ENCODE measurements at places on chromosomes 3 and 15. TPM values are rescaled to one million over a fixed set of nuclear protein-coding genes. Genes with fewer than 3 reads are reported as not detected.

DNA sequence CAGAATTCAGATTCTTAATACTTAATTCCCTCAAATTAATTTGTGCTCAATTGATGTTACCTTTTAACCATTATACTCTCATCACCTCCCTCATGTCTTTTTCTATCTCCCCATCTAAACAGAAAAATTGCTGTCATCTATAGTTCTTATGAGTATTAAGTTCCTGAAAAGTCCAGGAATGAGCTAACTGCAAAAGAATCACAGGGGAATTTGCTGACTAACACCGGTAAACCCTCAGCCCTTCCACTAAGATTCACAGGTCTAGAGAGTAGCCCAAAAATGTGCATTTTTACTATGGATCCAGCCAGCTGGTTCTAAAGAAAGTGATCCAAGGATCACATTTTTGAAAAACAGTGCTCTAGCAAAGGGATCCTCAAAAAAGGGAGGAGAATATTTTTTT is 67.0 kb downstream of the SETD2 start:
- H3K36me3 ChIP-seq = peaks cover 22% of the 10 kb centered on the region
- no peaks in the 10 kb centered on the region for H3K27me3 ChIP-seq
- H3K4me1 ChIP-seq = no peaks in the 10 kb centered on the region
- no peak for DNase-seq
- H3K4me3 ChIP-seq = no peak overlapping the region
- no peak overlapping the region for H3K27ac ChIP-seq

LARP6 gene
- total RNA-seq = not detected

KCNMB2 gene
- not detected for total RNA-seq

- no peaks in the 10 kb centered on the region for H3K27me3 ChIP-seq
- peaks cover 19% of the 10 kb centered on the region for H3K36me3 ChIP-seq
- peak overlapping the region; percentile 97 for H3K4me3 ChIP-seq
- H3K4me1 ChIP-seq = peaks cover 54% of the 10 kb centered on the region
- no peak for DNase-seq
These were observed 901 bp downstream of the ICE2 start for GRCh38 chr15:60477916-60478565.

TOP2B gene
- total RNA-seq = 135 TPM

DNA sequence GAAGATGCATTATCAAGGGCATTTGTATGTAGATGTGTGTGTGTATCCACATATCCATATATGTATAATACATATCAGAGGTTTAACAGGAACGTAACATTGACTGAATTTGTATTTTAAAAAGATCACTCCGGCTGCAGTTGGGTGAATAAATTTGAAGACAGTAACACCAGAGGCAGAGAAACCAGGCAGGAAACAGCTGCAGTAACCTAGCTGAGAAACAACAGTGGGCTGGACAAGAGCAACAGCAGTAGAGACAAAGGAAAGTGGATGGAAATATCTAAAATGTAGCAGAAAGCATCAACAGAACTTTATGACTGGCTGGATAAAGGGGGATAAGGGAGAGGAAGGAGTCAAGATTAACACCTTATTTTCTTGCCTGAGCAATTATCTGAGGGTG is 68.3 kb upstream of the SETMAR start:
- H3K27me3 ChIP-seq = peaks cover 2% of the 10 kb centered on the region
- H3K27ac ChIP-seq = no peak overlapping the region
- H3K4me3 ChIP-seq = no peak overlapping the region
- no peaks in the 10 kb centered on the region for H3K4me1 ChIP-seq
- DNase-seq = no peak

FBXL22 gene
- total RNA-seq = 0.83 TPM

GOLGA8H gene
- not detected for total RNA-seq

- H3K27ac ChIP-seq = peak overlapping the region; percentile 15
- DNase-seq = no peak
- H3K4me1 ChIP-seq = peaks cover 42% of the 10 kb centered on the region
- peaks cover 27% of the 10 kb centered on the region for H3K27me3 ChIP-seq
- peak overlapping the region; percentile 80 for H3K4me3 ChIP-seq
These were observed 911 bp downstream of the CCRL2 start for GRCh38 chr3:46407970-46408369.

- H3K27ac ChIP-seq = no peak overlapping the region
- H3K4me3 ChIP-seq = no peak overlapping the region
- no peaks in the 10 kb centered on the region for H3K36me3 ChIP-seq
- H3K4me1 ChIP-seq = peaks cover 6% of the 10 kb centered on the region
These were observed 115.0 kb downstream of the STAG1 start for GRCh38 chr3:136637176-136637575.

SKIC8 gene
- total RNA-seq = 57.3 TPM

- no peak within 1 kb of the TSS for H3K4me3 ChIP-seq
- H3K36me3 ChIP-seq = no peaks in the 10 kb centered on the region
- H3K4me1 ChIP-seq = peaks cover 41% of the 10 kb centered on the region
- no peak for DNase-seq
- H3K27ac ChIP-seq = no peak within 1 kb of the TSS
- H3K27me3 ChIP-seq = no peaks in the 10 kb centered on the region
These were observed at the start of gene SH2D7 for GRCh38 chr15:78092261-78093041. TSS of gene SH2D7 (plus strand) at chr15:78092561. CDS start at chr15:78092585, 24 bp downstream.

CLDN18 gene
- not detected for total RNA-seq

GRCh38 chr3:126134219-126134975 is 46.0 kb downstream of the ALDH1L1 start:
- H3K27me3 ChIP-seq = peaks cover 5% of the 10 kb centered on the region
- no peak overlapping the region for H3K27ac ChIP-seq
- H3K36me3 ChIP-seq = no peaks in the 10 kb centered on the region
- H3K4me3 ChIP-seq = no peak overlapping the region
- H3K4me1 ChIP-seq = no peaks in the 10 kb centered on the region

DNA sequence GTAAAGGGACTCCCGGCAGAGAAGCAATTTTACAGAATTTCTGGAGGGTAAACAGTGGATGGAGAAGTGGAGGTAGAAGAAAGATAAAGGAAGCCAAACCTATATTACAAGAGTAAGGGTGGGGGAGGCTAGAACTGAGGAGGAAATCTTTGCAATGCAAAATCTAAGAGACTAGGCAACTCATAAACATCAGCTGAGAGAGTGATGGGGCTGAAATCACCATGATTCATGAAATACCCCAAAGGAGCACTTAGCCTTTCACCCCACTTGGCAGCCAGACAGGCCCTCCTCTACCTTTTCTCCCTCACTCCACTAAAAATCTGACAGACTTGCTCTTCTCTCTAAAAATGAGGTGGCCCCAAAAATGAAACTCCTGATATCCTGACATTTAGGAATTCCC is 19.5 kb upstream of the ZBTB38 start:
- peaks cover 10% of the 10 kb centered on the region for H3K27me3 ChIP-seq
- H3K4me1 ChIP-seq = no peaks in the 10 kb centered on the region
- no peak for DNase-seq
- no peak overlapping the region for H3K4me3 ChIP-seq
- H3K27ac ChIP-seq = no peak overlapping the region
- peaks cover 1% of the 10 kb centered on the region for H3K36me3 ChIP-seq

DNA sequence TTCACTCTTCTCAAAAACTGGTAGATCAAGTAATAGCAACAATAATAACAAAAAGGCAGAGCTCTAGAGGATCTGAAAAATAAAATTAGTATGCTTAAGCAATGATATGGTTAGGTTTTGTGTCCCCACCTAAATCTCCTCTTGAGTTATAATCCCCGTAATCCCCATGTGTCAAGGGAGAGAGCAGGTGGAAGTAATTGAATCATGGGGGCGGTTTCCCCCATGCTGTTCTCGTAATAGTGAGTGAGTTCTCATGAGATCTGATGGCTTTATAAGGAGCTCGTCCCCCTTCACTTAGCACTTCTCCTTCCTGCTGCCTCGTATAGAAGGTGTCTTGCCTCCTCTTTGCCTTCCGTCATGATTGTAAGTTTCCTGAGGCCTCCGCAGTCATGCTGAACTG is 60.2 kb upstream of the ABHD2 start:
- H3K4me1 ChIP-seq = no peaks in the 10 kb centered on the region
- H3K27me3 ChIP-seq = peaks cover 11% of the 10 kb centered on the region
- no peak for DNase-seq

- no peak overlapping the region for H3K27ac ChIP-seq
- H3K4me3 ChIP-seq = no peak overlapping the region
- no peak for DNase-seq
These were observed 173.3 kb downstream of the TMEM108 start for GRCh38 chr3:133211449-133211848.

- no peak for DNase-seq
- no peaks in the 10 kb centered on the region for H3K36me3 ChIP-seq
- H3K27ac ChIP-seq = no peak overlapping the region
- H3K4me1 ChIP-seq = no peaks in the 10 kb centered on the region
- H3K27me3 ChIP-seq = peaks cover 30% of the 10 kb centered on the region
- H3K4me3 ChIP-seq = no peak overlapping the region
These were observed 13.1 kb upstream of the CP start for GRCh38 chr3:149234671-149235245.

DNA sequence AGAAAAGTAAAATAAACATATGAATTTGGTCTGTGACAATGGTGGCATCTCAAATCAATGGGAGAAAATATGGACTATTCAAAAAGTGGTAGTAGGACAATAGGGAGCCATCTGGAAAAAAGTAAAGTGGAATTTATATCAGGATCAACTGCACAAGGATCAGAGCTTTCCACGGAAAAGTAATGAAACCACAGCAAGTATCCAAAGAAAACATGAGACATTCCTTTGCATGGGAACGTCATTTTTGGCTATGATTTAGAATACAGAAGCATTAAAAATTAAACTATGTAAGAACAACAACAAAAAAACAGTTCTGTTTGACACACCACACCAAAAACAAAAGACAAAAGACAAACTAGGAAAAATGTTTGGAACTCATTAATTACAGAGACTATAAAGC is 18.7 kb downstream of the CRBN start:
- no peaks in the 10 kb centered on the region for H3K27me3 ChIP-seq
- H3K36me3 ChIP-seq = peaks cover 55% of the 10 kb centered on the region
- H3K4me1 ChIP-seq = no peaks in the 10 kb centered on the region
- DNase-seq = no peak

DNA sequence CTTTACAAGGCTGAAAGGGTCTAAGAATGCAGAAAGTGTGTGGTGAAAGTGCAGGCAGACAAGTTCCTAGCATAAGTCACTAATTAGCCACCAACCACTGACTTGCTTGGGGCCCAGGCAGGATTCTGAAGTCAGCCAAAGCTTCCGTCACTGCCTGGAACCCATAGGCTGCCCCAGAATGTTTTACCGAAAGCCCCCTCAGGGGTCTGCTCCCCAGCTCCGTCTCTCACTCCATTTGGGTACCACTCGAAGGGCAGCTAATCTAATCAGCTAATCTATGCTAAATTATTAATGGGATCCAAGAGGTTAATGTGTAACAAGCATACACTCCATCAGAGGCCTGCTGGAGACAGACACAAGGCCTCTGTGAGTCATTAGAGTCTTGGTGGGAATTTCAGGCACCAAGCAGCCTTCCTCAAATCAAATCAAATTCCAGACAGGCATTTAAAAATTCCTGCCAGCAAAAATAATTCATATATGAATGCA is 13.2 kb downstream of the ADAMTS9 start:
- H3K4me1 ChIP-seq = no peaks in the 10 kb centered on the region
- H3K36me3 ChIP-seq = no peaks in the 10 kb centered on the region
- H3K27me3 ChIP-seq = no peaks in the 10 kb centered on the region
- H3K27ac ChIP-seq = no peak overlapping the region

- DNase-seq = no peak
- no peaks in the 10 kb centered on the region for H3K27me3 ChIP-seq
- H3K36me3 ChIP-seq = no peaks in the 10 kb centered on the region
- H3K27ac ChIP-seq = no peak overlapping the region
- H3K4me3 ChIP-seq = no peak overlapping the region
These were observed 123.3 kb upstream of the BFSP2 start for GRCh38 chr3:133276594-133276993.

DNA sequence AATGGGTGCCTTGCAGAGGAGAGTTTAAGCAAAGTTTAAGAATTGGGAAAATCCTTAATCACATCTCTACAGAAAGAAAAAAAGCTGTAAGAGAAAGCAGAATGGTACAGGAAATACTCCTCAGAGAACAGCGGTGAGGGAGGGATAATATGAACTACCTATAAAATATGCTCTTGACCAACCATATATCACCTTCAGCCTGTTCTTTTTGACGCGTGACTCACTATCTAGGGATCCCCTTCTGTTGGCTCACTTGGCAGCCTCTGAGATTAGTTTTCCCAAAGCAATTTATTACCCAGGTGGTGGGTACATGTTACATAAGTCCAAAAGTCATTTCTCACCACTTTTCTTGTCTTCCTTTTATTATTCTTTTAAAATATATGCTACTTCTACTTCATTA is 97.7 kb downstream of the CNTN6 start:
- no peaks in the 10 kb centered on the region for H3K4me1 ChIP-seq
- no peak for DNase-seq
- H3K4me3 ChIP-seq = no peak overlapping the region
- H3K27ac ChIP-seq = no peak overlapping the region
- H3K27me3 ChIP-seq = no peaks in the 10 kb centered on the region

DNA sequence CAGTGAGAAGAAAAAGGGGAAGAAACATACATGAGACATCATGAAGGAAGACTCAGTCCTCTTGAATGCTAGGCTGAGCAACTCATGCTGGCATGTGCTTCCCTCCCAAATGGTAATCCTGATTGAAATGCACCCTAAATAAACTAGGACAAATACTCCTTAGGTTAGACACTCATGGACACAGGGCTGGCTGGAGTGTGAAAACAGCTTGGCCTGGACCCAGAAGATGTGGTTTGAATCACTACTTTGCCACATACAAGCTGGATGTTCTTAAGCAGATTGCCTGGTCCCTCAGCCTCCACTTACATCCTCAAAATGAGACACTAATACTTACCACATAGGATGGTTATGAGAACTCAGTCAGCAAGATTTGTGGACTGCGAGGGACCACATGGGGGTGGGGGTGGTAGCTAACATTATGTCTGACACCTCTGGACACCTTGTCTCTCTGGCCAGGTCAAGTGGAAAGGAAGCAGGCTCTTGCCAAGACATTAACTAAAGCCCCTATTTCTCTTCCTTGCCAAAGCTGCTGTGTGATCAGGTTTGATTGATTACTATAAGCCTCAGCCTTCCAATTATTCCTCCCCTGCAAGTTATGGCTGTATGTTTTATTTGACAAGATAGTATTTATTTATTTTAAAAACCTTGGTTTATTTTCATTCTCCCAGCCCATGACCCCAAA is 138.9 kb upstream of the SLC7A14 start:
- no peak overlapping the region for H3K27ac ChIP-seq
- H3K36me3 ChIP-seq = no peaks in the 10 kb centered on the region
- no peaks in the 10 kb centered on the region for H3K4me1 ChIP-seq
- H3K4me3 ChIP-seq = no peak overlapping the region

CHRNA7 gene
- not detected for total RNA-seq

- peaks cover 56% of the 10 kb centered on the region for H3K4me1 ChIP-seq
- peak overlapping the region; percentile 81 for H3K27ac ChIP-seq
- H3K36me3 ChIP-seq = peaks cover 8% of the 10 kb centered on the region
- H3K27me3 ChIP-seq = peaks cover 2% of the 10 kb centered on the region
- H3K4me3 ChIP-seq = peak overlapping the region; percentile 91
These were observed 811 bp downstream of the C3orf52 start for GRCh38 chr3:112086875-112087524.

All from activated T-helper 1 cell treated with anti-CD3 and anti-CD28 coated beads, Interleukin-12 subunit alpha, Interleukin-12 subunit beta, Interleukin-2, Interleukin-4 antibody, amounts not matched to agents 30 ng/mL and 10 ng/mL and 1 ng/mL, durations not matched to agents 14 hours and 24 hours and 36 hours (primary cell).